ENCODE measurements at places on chromosomes 1 and 21. TPM values are rescaled to one million over a fixed set of nuclear protein-coding genes. Genes with fewer than 3 reads are reported as not detected.

RGSL1 gene
- not detected for total RNA-seq

UTS2 gene
- total RNA-seq = not detected

ADAM15 gene
- total RNA-seq = 382 TPM

ANKRD45 gene
- 1.3 TPM for total RNA-seq

NEXN gene
- 2.4 TPM for total RNA-seq

DPT gene
- total RNA-seq = not detected

OPRD1 gene
- total RNA-seq = 9.7 TPM

C1orf216 gene
- total RNA-seq = 13.5 TPM

ANGPTL3 gene
- total RNA-seq = not detected

DNA sequence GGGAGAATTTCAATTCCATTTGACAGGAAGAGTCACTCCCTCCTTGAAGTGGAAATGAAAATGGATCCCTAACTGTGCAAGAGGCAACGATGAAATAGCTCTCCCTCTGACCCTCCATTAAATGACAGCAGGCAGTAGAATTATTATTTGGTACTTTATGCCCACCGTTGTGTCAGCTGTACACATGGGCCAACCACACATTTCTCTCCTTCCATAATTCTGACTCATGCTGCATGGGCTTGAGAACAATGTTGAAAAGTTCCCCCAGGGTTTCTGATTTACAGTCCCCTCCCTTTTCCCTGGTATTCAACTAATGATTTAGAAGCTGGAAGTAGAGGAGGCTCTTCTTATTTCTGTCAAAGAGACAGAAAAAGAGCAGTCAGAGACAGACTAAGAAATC, 103.5 kb downstream of the RGS7 start:
- DNase-seq = no peak

GRCh38 chr21:27189870-27190269, 223.0 kb upstream of the ADAMTS5 start:
- DNase-seq = no peak

DNA sequence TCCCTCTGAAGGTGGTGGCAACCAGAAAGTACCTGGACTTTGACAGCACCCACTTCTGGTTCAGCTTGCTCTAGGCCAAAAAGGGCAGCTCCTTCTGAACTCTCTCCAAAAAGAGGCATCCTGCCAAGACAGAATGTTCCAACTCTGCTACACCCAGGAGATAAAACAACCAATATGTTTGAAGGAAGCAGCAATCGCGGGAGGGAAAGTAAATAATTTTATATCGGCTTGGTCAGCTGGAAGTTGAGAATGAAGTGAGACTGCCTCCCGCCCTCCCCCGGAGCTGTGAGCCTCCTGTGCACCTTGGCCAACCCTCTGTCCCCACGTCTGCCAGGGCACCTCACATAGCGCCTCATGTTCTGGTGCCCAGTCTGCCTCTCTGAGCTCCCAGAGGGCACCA, 130.3 kb upstream of the ATP1A1 start:
- DNase-seq = no peak

DNA sequence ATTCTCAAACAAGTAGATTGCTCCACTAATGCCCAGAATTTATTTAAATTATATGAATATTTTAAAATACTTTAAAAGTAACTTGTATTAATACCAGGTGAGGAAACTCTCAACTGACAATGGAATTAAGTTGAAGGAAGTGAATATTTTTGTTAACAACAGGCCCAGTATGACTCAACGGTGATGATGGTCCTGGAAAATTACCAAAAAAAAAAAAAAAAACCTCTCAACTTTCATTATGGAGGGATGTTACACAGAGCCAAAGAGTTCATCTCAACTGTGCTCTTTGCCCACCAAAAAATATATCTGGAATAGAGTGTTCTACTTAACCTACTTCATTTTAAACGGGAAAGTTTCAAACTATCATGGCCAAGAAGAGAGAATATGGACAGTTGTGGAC, 28.3 kb downstream of the CFH start:
- DNase-seq = no peak

- DNase-seq = no peak
These were observed 103.9 kb upstream of the VAMP3 start for GRCh38 chr1:7667159-7667558.

- DNase-seq = no peak
These were observed 5.5 kb downstream of the MFSD2A start for GRCh38 chr1:39960431-39960958.

- DNase-seq = no peak
These were observed 12.9 kb downstream of the MTR start for GRCh38 chr1:236808005-236808404.

GRCh38 chr1:201617157-201617556, 78.2 kb downstream of the NAV1 start:
- no peak for DNase-seq

DNA sequence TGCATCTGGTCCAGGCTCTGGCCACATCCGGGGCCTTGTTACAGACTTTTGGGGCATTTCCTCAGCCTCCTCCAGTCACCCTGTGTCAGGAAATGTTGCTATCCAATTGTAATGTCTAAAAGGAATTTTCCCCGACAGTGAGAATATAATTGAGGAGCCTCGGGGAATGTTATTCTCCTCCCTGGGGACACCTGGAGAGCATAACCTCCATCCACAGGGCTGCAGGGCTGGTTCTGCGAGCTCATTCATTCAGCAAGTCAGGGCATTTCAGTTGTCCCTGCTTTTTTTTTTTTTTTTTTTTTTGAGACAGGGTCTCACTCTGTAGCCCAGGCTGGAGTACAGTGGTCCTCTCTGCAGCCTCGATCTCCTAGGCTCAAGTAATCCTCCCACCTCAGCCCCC, 72.6 kb downstream of the MDM4 start:
- no peak for DNase-seq

DNA sequence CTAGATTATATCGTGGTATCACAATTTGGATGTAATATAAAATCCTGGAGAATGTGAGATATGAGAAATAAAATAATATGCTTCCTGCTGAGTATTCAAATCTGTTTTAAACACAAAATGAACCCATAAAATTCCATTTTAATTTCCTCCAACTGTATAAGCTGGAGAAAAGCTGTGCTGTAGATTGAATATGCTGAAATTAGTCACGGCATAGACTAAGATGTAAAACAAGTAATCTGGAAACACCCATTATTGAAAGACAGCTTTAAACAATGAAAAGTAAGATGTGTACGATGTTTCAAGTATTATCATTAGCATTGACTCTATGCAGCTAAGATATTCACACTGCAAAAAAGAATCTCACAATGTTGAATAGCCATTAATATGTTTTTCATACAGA, 403.4 kb upstream of the BRINP3 start:
- no peak for DNase-seq

GRCh38 chr1:76335882-76336281, 261.3 kb downstream of the ST6GALNAC3 start:
- DNase-seq = no peak

GRCh38 chr21:31543191-31543590, 116.3 kb upstream of the SOD1 start:
- no peak for DNase-seq

DNA sequence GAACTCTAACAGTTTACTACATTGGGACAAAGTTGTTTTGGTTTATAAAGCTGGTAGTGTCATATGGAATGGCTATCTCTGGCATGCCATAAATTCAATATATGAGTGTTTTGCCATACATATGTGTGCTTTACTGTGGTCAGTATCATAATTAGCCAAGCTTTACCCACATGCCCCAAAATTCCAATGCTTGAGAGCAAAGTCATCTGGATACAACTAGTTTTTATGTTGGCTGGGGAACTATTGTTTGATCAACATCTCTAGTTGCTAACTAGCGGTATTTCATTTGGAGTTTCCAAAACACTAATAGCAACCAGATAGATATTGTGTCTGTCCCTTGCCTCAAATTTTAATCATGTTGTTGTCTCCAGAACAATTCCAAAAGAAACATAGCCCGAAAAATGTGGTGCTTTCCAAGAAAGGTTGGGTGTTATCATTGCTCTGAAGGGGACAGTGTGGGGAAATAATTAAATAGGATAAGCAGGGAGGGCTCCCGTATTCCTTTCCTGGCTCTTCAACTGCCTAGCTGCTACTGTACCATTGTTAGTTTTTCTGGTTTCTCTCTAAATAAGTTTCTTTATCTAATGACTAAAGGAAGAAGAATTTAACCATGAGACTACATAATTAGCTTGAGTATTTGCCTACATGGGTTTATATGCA, 136.1 kb downstream of the TGFB2 start:
- DNase-seq = no peak

DNA sequence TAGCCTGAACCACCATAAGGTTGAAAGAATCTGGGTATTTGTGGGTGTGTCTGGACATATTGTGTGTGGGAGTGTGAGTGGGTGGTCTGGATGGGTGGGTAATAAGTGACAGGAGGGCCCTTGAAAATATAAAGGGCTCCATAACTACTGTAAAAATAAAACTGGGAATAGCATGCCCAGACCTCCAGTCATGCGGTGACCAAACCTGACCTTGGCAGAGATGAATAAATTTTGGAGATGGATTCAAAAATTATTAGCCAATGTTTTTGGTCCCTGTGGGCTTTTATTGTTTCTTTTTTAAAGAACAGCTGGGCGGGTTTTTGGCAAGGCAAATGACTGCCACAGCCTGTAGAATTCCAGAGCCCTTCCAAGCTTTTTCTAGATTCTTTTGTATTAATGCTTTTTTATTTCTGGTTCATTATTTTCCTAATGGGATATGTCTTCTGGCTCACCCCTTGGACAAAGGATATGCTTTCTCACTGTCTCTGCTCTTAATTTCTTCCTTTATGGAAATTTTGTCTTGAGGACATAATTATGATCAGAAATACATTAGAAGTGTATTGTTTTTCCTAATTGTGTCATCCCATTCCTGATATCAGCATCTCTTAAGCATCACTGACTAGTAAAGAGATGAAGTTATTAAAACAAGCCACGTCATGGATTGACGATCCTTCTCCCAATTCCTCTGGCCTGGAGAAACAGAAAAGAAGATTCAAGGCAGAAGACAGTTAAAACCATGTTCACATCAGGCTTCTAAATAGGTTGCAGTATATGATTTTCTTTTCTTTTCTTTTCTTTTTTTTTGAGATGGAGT, 69.5 kb downstream of the NTMT2 start:
- DNase-seq = no peak

GRCh38 chr1:18761948-18762840, 97.3 kb downstream of the TAS1R2 start:
- DNase-seq = no peak

- no peak for DNase-seq
These were observed 70.3 kb downstream of the SERINC2 start for GRCh38 chr1:31483012-31483946.

GRCh38 chr1:225509376-225509707, 81.5 kb upstream of the LBR start:
- no peak for DNase-seq

- no peak for DNase-seq
These were observed 50.9 kb upstream of the CNIH3 start for GRCh38 chr1:224565186-224565585.

- DNase-seq = no peak
These were observed 64.4 kb downstream of the AGPAT3 start for GRCh38 chr21:43929217-43929971.

- DNase-seq = no peak
These were observed 61.0 kb downstream of the IGSF5 start for GRCh38 chr21:39805983-39806382.

DNA sequence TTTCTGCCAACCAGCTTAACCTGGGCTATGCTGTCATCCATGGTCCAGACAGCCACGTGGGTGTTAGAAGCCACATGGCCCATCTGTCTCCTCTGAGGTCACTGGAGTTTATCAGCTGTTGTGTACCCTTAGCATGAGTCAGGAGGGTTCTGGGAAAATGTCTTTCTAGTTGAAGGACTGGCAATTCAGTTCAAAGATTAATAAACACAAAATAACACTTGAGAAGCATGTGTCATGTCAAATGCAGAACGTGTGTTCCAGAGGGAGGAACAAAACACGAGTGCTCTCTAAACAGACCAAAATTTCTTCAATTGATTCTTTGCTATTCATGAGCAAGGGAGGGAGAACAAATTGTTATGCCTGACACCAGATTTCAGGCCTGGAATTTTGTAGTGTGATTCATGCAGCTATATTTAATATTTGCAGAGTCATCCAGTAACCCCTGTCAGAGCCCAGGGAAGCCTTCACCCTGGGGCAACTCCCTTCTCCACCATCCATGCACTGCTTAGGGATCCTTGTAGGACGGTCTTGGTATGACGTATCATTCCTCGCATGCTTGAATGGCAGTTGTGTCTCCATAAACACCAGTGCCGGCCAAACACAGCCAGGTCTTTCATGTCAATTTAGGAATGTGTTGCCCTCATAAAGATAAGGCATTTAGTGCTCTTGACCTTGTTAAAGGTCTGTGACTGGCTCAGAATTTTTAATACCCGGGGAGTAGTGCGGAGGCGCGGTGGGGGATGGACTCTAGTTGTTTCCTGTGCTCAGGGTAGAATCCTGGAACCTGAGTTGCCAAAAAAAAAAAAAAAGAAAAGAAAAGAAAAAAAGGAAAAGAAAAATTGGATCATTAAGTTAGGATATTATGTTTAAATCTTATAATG, 27.7 kb upstream of the DYRK1A start:
- no peak for DNase-seq

GRCh38 chr21:29416268-29416667, 117.5 kb downstream of the BACH1 start:
- no peak for DNase-seq

DNA sequence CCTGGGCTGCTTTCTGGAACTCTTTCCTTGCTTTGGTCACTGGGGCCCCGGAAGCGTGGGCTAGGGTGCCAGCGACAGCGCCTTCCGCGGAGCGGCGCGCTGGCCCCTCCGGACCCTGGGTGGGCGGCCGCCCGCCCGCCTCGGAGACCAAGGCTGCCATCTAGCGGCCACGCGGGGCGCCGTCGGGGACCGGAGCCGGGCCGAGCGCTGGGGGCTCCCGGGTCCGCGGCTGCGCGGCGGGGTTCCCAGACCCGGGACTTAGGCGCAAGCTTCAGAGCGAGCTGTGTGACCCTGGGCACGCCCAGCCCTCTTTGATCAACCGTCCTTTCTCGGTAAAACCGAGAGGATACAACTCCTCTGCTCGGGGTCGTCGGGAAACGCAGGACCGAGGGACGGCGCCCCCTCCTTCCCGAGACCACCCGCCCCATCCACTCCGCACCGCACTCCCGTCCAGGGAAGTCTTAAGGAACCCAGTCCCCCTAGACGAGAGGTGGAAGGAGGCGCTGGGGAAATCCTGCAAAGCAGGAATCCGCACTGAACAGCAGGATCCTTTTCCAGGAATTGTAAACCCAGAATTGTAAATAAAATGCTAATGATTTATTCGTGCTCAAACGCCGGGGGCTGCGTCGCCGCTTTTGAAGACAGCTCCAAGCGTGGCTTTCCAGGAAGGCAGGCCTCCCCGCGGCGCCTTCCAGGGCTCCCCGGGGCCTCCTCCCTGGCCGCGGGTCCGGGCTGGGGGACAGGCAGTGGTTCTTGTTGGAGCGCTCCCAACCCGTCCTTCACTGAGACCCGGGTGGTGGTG, 41.2 kb downstream of the RRAGC start:
- peak; percentile 95 for DNase-seq
